ENCODE measurements at places on chromosomes 6 and 20.

DNA sequence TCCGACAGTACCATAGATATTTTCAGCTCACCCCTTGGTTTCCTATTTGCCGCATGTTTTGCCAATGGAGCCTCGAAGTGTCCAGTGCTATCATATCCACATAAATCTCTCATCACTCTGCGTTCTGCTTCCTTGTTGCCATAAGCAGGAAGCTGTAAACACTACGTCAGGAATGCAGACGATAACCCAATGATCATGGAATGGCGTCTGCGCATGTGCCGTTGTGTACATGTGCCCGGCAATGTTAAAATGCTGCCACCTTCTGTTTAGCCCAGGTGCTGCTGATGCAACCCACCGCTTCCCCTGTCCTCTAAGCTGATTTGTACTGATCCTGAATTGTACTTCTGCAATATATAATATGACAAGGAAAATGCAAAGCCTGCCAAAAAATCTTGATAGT lies 607.5 kb downstream of the HDGFL1 start:
- no peak for DNase-seq

- DNase-seq: no peak
These were observed 49.7 kb downstream of the PROKR2 start for GRCh38 chr20:5267092-5267491.

- no peak for DNase-seq
These were observed 7.5 kb downstream of the JARID2 start for GRCh38 chr6:15253203-15254022.

DNA sequence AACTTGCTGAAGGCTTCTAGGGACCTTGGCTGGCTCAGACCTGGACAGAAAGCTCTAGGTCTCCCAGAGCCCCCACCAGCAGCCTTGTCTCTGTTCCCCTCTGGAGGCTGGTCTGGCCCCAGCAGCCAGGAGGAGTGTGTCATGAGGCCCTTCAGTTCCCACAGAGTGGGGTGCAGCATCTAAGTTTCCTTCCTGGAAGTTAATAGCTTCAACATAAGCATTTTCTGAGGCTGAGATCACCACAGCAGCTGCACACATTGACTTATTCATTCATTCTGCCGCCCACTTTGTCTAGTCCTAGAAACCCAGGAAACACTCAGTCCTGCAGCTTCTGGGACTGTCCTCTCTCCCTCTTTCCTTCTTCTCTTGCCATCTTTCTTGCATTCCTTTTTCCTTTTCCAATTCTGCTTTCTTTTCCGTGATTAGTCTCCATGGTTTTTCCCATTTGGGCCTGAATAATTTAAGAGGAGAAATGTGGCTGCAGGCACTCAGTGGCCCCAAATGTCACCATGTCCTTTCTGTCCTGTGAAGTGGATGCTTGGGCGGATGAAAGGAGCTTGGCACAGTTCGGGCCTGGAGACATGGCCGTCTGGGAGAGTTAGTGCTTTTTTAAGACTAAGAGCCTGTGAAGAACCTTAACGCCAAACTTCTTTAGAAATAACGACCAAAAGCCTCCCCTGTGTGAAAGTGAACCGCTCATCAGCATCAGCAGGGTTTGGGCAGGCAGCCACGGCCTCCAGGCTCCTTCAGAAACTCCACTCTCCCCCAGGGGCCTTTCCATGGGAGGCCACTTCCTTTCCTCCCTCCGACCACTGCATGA lies 31.0 kb upstream of the PCMTD2 start:
- DNase-seq: no peak

DNA sequence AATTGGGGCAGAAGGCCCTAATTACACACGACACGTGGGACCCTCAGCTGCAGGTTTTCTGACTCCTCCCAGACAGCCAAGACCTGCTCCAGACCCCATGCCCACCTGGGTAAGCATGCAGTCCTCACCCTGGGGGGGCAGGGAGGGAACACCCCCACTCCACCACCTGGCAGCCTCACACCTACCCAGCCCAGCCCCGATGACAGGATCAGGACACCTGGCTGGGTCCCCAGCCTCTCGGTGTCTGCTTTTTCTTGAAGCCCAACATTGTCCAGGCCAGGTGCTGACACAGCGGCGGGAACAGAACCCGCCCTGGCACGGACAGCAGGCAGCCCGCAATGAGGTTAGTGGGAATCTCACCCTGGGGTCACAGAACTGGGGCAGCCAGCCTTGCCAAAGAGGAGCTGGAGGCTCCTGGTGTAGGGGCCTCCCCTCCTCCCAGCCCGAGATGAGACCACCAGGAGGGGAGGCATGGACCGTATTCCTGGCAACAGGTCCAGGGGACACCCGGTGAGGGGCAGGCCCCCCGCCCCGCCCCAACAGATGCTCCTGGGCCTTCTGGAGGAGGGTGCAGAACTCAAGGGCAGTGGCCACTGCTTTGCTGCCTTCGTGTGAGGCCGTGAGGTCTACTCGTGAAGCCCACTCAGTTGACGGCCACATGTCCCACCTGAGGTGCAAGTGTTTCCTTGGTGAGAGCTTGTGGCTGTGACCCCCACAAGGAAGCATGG lies 103.8 kb downstream of the DLL1 start:
- no peak for DNase-seq

- DNase-seq: no peak
These were observed 16.0 kb downstream of the AKAP12 start for GRCh38 chr6:151255811-151256210.

DNA sequence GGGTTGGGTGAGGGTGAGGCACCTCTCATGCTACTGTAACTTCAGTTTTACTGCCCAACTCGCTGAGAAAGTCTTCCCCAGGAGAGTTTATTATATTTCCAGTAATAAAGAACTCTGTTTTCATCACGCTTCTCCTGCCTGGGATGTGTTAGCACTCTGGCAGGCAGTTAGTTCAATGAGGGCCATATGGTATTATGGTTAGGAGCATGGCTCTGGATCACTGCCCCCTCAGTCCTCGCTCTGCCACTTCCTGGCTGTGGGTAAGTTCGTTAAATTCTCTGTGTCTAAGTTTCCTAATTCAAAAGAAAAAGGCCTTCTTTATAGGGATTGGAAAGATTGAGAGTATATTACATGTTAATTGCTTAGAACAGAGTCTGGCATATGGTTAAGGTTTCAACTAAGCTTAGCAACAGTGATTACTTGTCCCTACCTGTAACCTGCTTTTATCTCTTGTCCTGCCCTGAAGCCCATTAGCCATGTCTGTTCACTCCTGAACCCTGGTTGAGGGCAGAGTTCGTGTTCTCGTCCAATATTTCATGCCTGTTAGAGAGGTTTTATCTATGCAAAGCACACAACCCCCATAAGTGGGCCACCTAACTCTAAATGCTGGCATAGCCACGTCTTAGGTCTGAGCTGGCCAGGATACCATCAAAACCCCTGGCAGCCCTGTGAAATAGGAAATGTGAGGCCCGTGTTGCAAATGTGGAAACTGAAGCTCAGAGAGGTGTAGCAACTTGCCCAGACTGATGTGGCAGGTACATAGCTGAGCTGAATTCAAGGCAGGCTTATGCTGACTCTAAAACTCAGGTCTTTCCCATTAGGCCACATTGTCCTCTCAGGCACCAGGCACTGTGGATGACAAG lies 342.5 kb upstream of the JARID2 start:
- no peak for DNase-seq

Measured in NCI-H187 treated with DMSO at 0.1 percent for 48 hours (cell line).